Activated CD4-positive, CD25-positive, alpha-beta regulatory T cell treated with anti-CD3 and anti-CD28 coated beads, Interleukin-2, amount 50 U/mL, for 24 hours (primary cell): ENCODE measurements at places on chromosomes 4 and X.

DNA sequence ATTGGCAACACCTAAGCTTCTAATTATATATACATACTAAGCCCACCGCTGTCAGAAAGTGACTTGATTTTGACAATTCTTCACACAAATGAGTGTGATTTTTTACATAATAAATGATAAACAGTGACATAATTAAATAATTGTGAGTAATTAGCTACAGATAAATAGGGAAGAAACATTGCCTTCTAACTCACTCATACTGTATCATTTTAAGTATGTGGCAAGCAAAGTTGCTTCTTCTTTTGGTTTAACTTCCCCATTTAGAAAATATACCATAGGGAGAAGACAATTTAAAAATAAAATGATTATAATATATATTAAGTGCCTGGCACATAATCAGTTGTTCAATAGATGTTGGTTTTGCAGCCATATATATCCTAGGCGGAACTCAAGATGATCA, 644.2 kb downstream of the FSTL5 start:
- no peak for ATAC-seq

GRCh38 chrX:150697641-150698040, 4.4 kb downstream of the MTMR1 start:
- ATAC-seq = no peak

GRCh38 chr4:12138488-12138887, 709.8 kb upstream of the HS3ST1 start:
- no peak for ATAC-seq

DNA sequence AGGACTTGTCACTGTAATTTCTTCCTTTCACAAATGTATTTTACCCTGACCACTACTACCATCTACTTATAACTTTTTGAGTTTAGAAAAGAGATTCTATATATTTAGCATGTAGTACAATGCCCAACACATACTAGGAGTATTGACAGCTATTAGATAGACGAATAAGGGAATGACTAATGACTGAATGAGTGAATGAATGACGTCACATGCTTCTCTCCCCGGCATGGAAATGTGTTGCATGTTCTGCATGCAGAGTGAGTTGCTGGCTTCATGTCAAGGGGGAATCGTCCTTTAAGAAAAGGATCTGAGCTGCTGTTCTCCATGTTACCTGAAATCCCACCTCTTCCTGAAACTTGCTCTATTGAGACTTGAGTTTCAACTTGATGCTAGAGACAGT, 87.4 kb upstream of the AMELX start:
- ATAC-seq = no peak

GRCh38 chr4:4401036-4401435, 14.1 kb downstream of the NSG1 start:
- no peak for ATAC-seq

DNA sequence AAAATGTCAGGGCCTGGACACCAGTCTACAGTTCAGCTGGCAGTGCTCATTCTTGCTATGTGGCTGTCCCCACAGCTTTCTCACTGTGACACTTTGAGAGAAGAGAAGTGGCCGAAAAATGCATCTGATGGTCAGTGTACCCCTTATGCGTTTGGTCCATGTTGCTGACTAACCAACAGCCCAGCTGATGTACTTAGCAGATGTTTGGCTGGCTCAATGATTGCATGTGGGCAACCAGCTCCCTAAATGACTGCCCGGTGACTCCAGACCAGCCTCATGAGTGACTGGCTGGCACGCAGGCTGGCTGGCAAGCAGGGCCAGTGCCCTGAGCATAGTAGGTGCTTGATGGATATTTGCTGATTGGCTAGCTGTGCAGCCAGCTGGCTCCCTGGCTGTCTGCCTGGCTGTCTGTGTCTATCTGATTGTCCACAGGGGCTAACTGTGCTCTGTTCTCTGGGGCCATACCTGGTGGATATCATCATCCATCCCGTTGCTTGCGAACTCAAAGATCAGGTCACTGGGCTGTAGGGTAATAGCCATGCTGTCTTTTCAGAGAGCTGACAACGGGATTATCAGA, 29.4 kb downstream of the ELF4 start:
- ATAC-seq = no peak

GRCh38 chrX:40423299-40423698, 157.5 kb upstream of the ATP6AP2 start:
- ATAC-seq = no peak

DNA sequence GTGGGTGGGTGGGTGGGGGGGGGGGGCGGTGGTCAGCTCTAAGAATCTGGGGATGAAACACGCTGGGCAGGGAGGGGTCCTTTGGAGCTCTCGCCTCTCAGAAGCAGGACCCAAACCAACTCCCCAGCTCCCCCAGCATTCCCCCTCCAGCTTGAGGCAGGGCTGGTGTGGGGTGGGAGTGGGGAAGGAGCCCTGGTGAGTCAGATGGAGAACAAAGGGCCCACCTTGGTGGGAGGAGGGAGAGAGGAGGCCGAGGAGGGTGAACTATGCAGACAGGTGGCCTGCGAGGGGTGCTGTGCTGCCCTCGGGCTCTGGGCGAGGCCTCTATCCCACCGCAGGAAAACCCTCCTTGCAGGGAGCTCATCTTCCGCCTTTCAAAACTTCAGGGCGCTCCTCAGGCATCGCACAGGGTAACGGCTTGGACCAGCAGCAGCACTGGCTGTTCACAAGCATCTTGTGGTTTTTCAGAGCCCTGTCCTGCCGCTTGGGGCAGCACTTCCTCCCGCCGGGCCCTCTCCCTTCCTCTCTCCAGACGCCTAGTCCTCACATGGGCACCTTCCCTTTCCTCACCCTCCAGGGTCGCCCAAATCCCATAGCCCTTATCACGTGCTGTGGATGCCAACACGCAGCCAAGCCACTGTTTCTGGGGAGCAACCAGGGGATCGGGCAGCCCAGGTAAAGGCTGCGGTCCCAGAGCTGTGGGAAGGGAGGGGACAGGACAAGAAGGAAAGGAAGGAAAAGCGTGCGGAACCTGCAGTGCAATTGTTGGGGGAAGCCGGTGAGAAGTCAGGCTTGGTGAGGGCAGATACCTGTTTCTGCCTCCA, 34.0 kb upstream of the GRPEL1 start:
- peak; percentile 61 for ATAC-seq
